B cell (primary cell): ENCODE measurements at places on chromosomes 16 and 17.

DNA sequence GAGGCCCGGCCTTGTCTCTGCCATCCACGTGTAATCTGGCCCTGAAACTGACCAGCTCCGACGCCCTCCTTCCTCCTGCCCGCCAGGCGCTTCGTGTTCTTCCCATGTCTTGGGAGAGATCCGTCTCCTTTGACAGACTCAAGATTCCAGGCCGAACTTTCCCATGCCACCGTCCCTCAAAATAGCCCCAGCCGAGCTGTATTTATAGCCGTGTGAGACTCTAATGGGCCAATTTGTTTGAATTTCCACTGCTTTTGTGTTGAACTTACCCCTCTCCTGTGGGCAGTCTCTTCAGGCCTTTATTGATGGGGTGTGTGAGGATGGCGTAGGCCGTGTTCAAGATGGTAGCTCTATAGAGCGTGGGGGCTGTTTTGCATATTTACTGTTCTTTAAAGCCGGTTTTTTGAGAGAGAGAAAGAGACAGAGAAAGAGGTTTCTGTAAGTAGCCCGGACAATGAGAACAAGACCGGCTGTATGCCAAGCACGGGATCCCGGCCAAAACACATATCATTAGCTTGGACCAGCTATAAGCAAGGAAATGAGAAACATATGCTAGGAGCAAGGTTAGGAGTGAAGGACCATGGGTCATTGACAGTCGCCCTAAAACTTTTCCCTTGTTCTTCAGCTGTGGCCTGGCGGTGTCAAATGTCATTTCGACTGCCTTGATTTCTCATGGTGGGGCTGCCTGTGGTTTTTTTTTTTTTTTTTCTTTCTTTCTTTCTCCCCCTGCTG lies 124.5 kb upstream of the ZFHX3 start:
- no peak for DNase-seq

GRCh38 chr16:57539072-57539796 lies 2.9 kb upstream of the CCDC102A start:
- DNase-seq: peak; percentile 66

GRCh38 chr17:10398352-10398751 lies 23.4 kb downstream of the MYH8 start:
- no peak for DNase-seq

GRCh38 chr16:47018223-47018891 lies 44.9 kb upstream of the DNAJA2 start:
- peak; percentile 91 for DNase-seq

GRCh38 chr17:47717979-47718621 lies 14.9 kb upstream of the TBX21 start:
- DNase-seq: no peak

DNA sequence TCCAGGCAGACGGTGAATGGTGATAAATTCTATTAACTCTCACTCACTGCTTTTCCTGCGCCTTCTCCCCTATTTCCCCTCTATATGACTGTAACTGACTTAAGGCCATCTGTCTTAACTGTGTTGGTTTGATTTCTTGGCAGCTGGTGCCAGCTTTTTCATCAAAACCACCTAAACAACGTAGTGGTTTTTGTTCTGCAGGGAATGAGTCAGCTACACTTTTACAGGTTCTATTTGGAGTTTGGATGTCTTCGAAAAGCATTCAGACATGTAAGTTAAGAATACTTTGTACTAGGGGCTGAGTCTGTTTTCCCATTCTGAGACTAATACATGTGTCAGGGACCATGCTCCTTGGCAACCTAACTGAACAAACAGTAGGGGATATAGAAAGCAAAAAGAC lies 8.5 kb downstream of the REXO5 start:
- DNase-seq: no peak

- no peak for DNase-seq
These were observed 521 bp downstream of the SLC12A3 start for GRCh38 chr16:56865394-56866062.

DNA sequence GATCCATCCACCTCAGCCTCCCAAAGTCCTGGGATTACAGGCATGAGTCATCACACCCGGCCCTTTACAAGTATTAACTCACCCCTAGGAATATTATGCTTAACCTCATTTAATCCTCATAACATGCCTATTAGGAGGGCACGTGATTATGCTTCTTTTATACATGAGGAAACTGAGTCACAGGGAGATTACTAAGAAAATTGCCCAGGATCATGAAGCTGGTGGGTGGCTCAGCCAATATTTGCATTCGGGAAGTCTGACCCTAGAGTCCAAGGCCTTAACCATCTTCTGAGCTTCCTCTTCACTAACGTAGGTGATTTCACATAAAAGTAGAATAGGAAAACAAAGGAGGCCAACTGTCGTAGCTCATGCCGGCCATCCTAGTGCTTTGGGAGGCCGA lies 19.0 kb upstream of the SNN start:
- no peak for DNase-seq

DNA sequence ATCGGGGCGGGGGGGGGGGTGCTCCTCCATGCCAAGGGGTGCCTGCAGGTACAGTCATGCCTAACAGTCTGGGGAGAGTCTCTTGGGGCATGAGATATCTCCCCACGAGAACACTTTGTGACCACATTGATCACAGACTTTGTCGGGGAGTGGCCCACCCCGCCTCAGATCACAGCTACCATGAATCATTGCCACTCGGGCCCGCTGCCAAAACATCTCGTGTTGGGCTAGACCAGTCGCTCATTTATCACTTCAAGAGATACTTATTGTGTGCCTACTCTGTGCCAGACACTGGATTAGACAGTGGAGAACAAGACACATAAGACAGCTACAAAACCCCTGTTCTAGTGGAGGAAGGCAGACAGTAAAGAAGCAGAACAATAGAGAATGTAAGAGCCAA lies 72.6 kb downstream of the CLEC16A start:
- DNase-seq: no peak

GRCh38 chr17:78107976-78108725 lies 20.4 kb downstream of the TMC6 start:
- DNase-seq: no peak

GRCh38 chr16:87207965-87208364 lies 109.2 kb downstream of the C16orf95 start:
- DNase-seq: no peak

DNA sequence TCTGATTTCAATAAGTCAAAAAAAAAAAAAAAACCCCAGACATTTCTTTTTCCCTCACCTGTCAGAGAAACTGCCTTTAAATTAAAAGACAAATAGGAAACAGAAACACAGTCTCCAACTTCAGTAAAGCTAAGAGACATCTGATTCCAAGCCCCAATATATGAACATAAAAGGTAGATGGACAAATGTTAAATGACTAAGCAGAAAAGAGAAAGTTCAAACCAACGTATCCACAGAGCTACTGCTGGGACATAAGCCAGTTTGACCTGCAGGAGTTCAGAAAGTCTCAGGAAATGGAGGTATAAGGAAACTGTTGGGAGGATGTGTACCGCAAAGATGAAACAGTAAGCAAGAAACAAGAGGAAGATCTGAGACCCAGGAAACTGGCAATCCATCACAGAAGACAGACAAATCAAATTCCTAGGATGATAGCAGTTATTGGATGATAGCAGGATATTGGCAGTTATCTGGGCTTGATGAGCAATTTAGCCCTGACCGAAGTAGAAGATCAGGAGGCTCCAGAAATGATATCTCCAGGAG lies 135.0 kb downstream of the BRIP1 start:
- no peak for DNase-seq

- no peak for DNase-seq
These were observed 72.7 kb downstream of the CYLD start for GRCh38 chr16:50814541-50814940.

GRCh38 chr17:35368081-35368830 lies 5.2 kb downstream of the SLFN11 start:
- DNase-seq: peak; percentile 88

DNA sequence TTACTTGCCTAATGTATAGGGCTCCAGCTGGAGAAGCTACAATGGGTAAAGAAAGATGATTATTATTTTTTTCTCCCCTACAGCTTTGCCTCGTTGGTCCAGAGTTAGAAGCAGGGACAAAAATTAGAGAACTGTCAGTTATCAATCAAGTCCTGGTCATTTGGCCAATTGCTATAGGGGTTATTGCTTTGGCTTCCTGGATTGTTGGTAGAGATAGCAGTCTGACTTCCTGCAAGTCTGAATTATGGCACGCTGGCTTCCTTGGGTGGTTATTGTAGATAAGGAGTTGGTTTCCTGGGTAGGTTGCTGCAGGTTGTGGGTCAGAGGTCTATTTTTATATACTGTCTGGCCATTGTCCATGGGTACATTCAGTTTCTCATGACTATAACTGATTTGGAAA lies 84.7 kb upstream of the ELAC2 start:
- DNase-seq: no peak

DNA sequence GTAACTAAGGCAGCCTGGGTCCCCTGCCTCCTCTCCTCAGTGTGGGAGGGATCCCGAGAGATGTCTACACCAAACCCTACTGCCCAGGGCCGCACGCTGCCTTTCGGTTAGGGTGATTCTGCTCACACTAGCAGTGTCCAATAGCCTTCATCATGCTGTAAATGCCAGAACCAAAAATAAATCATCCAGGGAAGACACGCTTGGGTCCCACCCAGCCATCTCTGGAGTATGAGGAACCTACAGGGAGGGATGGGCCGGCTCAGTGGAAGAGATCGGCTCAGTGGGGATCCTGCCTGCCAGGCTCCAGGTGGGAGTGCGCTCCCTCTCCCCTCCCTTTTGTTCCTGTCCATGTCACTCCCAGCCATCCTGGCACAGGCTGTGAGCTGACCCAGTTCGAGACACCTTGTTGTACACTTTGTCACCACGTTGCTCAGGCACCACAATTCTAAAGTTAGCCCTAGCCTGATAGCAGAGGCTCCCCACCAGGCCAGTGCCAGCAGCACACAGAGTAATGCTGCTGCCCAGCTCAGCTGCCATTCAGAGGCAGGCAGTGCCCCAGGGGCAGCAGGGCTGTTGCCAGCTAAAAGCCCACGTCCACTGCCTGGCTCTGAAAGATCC lies 24.5 kb downstream of the PEMT start:
- DNase-seq: no peak

DNA sequence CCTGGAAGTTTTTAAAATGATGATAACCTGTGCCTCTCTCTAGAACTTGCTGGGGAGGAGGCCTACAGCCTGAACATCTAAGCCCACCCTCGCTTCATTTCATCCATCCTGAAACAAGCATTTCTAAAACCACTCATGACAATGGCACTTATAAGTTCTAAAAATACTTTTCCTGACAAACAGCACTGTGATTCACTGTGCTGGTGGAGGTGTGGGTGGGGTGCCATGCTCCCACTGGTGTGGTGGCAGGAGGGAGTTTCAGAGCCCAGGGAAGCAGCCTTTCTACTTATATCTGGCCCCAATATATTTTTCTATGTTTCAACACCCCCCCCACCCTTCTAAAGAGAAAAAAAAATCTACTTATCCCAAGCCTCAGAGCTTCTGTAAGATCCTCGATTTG lies 52.6 kb downstream of the RAB11FIP4 start:
- no peak for DNase-seq

- DNase-seq: no peak
These were observed 89.1 kb upstream of the GNAO1 start for GRCh38 chr16:56102183-56102686.

- no peak for DNase-seq
These were observed 37.6 kb downstream of the RNF112 start for GRCh38 chr17:19448341-19449268.

DNA sequence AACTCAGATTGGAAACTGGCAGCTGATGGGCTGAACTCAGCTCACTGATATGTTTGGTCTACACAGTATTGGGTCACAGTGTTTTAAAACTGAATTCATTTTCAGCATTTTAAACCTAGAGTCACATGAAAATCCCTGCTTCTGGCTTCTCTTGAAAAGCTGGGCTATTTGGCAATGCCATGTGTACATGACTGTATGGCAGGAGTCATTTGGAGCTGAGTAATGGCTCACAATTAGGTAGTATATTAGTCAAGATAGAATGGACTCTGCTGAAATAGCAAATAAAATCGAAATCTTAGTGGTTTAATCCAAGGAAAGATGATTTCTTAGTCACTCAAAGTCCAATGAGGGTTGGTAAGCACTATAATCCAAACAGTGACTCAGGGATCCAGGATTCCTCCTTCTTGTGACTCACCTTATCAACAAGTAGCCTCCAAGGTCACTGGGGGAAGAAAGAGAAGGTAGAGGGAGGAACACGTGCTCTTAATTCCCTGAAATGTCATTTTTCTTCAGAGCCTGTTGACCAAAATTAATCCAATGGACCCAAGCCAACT lies 13.9 kb upstream of the PMP22 start:
- DNase-seq: no peak

- no peak for DNase-seq
These were observed 37.1 kb upstream of the NOL11 start for GRCh38 chr17:67680445-67681224.

- DNase-seq: no peak
These were observed 35.8 kb upstream of the ADGRG1 start for GRCh38 chr16:57592591-57593003.

- DNase-seq: no peak
These were observed 69.6 kb upstream of the RCVRN start for GRCh38 chr17:9974448-9975381.

GRCh38 chr16:56351481-56351880 lies 73.9 kb downstream of the AMFR start:
- DNase-seq: no peak

- no peak for DNase-seq
These were observed 315.1 kb upstream of the CCL2 start for GRCh38 chr17:33939959-33940358.

DNA sequence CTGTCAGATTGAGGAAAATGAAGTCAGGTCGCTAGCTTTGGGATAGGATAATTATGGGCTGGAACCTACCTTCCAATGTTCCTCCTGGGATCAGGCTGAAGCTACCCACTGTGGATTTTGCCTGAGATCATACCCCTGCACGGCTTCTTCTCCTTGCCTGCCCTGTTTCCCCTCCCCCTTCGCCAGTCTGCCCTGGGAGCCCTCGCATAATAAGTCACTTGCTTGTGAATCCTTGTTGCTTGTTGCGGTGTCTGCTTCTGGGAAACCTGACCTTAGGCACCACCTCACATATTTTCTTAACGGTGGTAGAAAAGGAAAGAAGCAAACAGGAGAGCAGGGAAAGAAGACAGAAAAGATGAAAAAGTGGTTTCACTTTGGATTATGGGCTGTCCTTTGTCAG lies 13.3 kb upstream of the PMP22 start:
- DNase-seq: no peak
